ENCODE measurements at places on chromosomes 12 and 14.

DNA sequence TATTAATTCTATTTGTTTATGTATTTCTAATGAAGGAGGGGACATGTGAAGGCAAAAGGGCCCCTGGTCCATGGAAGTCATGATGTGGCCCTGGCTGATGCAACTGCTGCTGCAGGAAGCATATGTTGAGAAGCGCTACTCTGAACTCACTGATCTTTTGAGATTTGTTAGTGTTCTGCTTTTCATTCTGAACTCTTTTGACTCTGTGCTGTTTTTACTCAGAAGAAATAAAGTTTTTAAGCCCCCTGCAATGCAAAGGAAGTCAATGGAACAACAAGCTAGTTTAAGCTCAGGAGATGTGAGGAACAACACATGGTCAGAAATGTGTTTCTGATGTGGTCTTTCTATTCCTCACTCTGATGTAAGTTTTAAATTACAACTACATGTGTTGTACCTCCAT lies 88.9 kb upstream of the BTG1 start:
- no peak for DNase-seq

DNA sequence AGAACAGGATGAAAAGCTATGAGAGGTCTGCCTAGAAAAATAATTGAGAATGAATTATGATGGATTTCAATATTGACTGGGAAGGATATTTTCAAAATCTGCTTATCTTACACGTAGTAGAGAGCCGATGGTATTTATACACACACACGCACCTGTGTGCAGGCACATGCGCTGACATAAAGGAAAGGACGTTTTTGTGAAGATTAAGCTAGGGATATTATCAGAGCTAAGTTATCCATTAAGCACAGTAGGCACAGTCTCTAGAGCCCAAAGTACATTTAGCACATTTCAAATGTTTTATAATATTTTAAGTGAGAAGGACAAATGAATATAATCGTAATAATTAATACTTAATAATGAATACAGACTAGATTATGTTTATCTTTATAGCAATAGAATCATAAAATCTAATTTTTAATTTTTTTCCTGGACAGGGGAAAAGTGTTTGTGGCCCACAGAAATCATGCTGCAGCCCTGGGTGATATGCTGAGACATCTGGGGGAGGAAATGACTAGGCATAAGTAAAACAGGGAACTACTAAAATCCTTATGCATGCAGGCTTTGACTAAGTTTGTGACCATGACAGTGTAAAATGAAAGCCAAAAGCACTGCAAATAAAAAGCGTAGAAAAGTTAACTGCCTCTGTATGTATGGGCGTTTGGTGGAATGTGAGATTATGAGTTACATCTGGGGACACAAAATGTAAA lies 146.1 kb downstream of the KITLG start:
- DNase-seq: no peak

- no peak for DNase-seq
Observed at GRCh38 chr14:60085085-60085484, 6.6 kb upstream of the PCNX4 start.

DNA sequence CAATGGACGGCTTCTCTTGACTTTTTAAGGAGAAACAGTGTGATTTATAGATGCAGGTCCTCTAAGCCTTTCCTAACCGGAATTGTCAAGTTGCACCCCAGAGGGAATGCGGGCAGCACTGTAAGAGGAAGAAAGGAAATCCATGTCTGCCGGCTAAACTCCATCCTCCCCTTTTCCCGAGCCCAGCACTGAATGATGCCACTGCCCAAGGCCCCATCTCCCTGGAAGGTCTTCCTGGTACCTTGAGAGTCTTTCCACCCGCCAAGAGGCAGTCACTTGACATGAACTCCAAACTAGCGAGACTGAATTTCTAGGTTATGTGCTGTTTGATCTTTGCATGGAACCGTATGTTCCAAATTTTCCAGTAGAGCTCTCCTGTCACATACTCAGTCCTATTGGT lies 313.4 kb upstream of the FKBP4 start:
- DNase-seq: no peak

GRCh38 chr12:110062241-110062640 lies 13.9 kb upstream of the C12orf76 start:
- no peak for DNase-seq

DNA sequence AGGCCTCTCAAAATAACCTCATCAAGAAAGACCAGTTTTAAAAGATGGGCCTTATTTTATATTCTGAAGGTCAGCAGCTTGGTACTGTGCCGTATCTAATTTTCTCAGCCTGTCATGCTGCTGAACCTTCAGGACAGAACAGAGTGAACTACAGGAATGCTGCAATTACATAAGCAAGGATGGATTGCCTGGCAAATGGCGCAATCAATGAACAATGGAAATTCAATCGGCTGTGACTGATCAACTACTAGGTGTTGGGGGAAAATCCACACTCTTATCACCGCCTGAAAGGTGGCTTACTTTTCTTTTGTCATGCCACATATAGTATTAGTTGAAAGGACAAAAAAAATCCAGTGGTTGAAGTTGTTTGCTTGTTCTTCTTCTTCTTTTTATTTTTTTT lies 8.5 kb downstream of the ACSS3 start:
- DNase-seq: no peak

DNA sequence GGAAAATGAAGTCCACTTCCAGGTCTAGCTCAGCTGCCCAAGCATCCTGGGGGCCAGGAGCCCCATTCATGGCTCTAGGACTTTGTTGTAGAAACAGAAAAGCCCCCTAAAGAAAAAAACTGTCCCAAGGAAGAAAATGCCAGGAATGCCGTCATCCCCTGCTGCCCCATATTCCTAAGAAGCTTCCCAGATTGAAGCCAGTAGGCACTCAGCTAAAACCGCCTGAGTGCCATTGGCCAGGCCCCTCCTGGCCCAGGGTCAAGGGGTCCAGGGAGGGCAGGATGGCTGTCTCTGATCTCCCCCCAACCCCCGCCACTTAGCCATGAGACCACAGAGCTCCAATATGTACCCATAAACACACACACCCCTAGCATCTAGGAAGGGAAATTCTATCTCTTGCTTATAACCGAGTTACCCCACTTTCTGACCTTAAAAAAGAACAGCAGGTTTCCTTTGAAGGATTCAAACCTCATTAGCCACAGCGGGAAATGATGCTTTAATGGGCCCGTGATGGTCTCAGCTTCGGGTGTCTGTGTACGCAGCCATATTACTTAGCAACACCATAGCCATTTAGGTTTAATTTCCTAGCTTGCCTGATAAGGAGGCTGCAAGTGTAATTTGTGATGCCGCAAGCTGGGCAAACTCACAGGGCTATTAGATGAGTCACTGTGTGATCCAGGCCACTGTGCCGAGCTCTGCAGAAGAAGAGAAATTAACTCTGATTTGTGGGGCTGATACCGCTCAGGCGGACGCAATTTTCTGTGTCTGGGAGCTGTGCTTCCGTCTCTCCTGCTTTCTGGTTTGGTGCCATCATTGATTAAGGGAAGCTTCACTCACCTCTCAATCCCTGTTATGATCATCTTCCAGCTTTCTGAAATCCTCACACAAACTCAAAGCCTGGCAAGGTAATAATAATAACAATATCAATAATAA lies 84.2 kb downstream of the GCH1 start:
- peak; percentile 28 for DNase-seq

DNA sequence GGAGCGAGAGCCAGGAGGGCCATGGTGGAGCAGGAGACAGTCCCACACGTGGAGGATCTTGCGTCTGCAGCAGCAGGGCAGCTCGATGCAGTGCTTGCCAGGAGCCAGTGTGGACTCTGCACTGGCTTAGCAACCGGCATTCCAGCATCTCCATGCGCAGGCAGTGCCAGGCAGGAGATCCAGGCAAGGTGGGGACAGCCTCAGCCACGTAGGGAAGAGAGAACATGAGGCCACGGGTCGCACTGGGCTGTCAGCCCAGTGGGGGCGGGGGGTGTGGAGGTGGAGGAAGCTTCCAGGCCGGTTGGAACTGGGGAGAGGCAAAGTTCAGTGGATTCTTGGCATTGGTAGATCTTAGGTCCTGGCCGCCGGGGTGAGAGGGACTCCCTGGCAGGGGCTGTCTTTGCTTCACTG lies 121.0 kb upstream of the EVL start:
- DNase-seq: no peak

DNA sequence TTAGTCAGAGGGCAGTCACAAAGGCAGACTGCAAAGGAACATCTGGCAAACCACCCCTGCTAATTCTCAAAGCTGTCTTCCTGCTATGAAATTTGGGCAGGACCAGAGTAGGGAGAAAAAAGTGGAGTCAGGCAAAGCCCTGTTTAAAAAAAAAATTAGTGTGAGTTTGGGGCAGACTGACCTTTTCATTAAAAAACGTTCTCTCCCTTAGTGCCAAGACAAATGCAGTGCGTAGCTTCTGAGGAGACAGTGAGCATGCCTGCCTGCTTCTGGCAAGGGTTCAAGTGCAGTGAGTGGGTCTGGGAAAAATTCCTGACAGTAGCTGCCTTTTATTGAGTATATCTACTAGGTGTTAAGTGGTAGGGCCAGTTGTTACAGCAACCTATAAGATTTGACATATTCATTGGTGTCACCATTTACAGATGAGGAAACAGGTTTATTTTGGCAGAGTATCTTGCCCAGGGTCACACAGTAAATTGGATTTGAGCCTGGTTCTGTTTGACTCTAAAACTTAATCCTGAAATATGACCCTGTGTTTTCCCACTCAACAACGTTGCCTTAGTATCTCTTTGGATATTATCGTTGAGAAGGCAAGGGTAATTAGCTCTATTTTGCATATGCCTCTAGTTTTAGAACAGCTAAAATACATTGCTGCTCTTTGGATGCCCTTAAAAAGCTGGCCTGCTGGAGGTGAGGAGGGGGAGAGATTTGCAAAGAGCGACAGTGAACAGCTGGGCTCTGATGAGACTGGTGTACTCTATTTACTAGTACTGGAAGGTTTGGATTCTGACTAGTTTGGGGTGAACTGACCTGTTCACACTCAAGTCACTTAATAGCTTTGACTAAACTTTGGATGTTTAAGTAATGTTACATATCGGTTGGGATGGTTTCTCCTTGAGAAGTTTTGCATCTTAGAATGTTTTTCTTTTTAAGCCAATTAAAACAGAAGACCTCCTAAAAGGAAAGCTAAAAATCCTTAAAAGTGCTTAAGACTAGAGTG lies 72.8 kb downstream of the PAPOLA start:
- DNase-seq: peak; percentile 60

GRCh38 chr14:63982156-63982555 lies 129.4 kb downstream of the SYNE2 start:
- no peak for DNase-seq

DNA sequence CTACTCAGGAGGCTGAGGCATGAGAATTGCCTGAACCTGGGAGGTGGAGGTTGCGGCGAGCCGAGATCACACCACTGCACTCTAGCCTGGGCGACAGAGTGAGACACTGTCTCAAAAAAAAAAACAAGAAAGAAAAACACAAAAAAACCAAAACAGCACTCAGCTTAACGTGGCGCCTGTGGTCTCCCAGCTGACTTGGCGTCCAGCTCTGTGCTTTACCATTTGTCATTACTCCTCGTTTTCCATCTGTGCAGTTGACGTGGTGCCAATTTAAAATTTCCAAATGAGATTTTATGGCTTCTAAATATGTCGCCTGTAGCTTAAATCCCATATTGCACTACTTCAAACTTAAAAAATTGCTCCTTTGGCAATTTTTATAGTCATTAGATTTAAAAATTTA lies 2.0 kb downstream of the MGP start:
- no peak for DNase-seq

GRCh38 chr12:56634837-56635791 lies 5.0 kb upstream of the BAZ2A start:
- DNase-seq: peak; percentile 22

DNA sequence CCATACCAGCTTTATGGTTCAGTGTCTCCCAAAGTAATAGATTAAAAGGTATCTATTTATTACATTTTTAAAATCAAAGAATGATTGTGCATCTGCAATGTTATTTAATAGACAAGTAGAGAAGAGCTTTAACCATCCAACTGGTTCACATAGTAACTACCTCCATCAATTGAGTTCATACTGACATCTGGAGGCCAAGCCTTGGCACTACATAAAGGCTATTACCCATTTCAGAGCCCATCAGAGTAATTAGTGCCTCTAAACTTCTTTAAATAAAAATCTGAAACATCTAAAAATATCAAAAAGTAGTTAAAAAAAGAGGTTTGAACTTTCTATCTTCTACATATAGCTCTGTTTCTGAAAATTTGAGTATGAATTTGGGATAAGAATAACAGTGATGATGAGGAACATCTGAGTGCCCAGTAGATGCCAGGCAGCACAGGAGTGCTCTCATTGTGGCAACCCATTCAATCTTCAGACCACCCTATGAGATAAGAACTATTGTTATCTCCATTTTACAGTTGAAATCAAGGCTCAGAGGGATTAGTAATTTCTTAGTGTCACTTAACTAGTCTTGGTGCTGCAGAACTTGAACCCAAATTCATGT lies 132.9 kb upstream of the DAAM1 start:
- no peak for DNase-seq

DNA sequence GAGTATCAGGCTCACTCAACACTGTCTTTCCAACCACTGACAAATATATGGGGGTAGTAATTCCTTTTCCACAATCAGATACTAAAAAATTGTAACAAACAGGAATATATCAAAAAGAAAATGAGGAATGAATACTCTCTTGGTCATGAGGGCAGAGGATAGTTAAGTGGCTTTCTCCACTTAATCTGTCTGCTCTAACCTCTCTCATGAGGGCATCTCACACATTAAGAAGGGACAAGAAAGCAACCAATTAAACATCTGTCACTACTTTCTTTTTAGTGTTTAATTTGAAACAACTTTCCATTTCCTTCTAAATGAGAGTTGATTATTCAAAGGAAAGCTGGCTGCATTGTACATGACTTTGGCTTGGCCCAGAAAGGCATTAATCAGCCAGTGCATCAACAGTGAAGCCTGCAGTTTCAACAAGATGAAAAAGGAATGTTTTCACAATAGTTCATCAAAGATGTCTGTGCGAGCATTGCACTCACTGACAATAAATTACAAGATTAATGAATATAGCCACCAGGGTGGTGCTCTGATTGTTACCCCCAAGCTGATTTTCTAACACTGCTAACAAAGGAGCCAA lies 142.0 kb downstream of the SEC23A start:
- no peak for DNase-seq

All from DMS79 (cell line).